ENCODE measurements at places on chromosomes 12 and 14.

- no peak for DNase-seq
Measured at GRCh38 chr14:93778453-93778852, 9.8 kb downstream of the PRIMA1 start.

DNA sequence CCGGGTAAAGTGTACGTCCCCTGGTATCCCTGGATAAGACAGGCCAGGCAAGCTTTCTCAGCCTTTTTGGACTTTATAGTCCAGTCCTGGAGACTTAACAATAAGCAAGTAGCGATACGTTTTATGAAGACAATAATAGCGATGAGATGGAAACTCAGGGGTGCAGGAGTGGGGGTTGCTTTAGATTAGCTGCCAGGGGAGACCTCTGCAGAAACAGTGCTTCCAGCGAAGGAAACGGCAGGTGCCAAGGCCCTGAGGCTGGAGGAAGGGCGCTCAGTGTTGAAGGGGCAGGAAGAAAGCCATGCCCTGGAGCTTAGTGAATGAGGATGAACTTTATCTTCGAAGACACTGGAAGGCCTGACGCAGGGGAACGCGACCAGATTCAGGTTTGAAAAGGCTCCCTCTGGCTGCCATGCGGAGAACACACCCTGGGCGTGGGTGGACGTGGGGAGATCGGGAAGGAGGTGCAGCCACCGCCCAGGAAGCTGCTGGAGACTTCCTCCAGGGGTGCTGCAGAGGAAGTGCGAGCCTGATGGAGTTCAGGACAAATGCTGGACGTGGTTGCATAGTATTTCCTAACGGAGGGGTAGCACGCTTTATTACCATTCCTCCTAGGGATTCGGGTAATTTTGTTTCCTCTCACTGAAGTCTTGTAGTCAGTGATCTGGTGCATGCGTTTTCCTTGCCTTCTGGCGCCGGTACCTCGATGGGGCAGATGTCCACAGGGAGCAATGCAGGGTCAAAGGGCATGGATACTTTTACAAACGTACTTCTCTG, 26.1 kb upstream of the UBC start:
- no peak for DNase-seq

- DNase-seq, result no peak
Measured at GRCh38 chr12:51381226-51382079, 9.8 kb downstream of the GALNT6 start.

DNA sequence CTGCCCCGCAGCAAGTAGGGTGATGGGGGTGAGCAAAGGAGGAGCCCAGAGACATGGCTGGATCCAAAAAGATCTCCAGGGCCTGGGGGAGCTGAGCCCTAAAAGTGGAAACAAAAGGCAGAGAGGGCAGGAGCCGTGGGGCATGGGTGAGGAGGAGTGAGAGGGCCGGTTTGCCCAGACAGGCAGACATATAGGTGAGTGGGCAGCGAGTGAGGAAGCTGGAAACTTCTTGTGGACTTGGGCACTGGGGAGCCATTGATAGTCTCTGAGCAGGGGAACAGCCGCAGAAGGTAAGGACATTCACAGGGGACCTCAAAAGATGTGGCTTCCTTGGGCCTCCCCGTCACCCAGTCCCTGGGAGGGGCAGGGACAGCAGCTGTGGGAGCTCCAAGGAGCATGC, 16.8 kb upstream of the TMEM119 start:
- DNase-seq, result no peak

GRCh38 chr12:50564237-50564947, 59.6 kb downstream of the DIP2B start:
- no peak for DNase-seq

- DNase-seq, result no peak
Measured at GRCh38 chr12:71445071-71445470, 5.5 kb downstream of the LGR5 start.

GRCh38 chr12:96070670-96071279, 35.4 kb upstream of the LTA4H start:
- DNase-seq, result no peak

Data from anterior cingulate cortex (tissue), 58 donors.